ENCODE measurements at places on chromosomes 2 and 18.

DNA sequence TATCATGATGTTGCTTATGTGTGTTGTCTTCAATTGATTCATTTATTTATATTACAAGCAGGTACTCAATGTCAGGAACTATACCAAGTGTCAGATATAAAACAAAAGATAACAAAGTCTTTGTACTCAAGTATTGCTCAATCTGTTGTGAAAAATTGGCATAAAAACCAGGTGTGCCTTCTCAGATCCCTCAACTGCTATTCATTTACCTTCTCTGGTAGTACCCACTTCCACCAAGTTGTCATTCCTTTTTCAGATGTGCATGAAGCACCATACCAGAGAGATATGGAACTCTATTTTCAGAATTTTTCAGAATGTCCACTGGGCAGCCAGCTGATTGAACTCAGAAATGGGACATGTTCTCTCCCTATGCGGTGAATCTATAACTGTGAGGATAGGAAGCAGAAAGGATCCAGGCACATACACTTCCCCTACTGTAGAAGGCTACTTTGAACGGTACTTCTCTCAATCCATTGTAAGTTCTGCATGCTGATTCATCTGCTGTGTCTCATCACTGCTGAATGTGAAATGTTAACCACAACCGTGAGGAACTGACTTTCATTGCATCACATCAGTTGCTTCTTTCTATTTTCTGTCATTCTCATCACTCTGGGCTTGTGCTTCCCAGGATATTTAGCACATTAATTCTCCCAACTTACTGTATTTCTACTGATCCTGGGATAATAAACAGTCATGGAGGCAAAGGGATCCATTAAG, 1621.3 kb downstream of the SUCLG1 start:
- DNase-seq, result peak; percentile 78

GRCh38 chr2:193103064-193103463, 908.3 kb upstream of the TMEFF2 start:
- DNase-seq, result no peak

DNA sequence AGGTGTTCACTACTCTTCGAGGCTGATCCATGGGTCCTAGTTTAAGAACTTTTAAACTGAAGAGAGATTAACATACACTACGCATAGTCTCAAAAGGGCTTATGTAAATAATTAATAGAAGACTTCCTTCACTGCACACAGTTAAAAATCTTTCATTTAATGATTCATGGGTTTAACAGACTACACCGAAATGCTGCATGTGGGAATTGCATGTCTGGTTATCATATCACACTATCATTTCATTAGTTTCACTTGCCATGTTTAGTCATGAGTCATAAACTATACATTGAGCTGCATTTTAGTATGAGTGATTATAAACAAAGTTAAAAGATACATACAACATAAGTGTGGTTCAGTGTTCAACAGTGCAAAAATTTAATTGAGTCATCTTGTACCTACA, 31.2 kb downstream of the GLS start:
- no peak for DNase-seq

DNA sequence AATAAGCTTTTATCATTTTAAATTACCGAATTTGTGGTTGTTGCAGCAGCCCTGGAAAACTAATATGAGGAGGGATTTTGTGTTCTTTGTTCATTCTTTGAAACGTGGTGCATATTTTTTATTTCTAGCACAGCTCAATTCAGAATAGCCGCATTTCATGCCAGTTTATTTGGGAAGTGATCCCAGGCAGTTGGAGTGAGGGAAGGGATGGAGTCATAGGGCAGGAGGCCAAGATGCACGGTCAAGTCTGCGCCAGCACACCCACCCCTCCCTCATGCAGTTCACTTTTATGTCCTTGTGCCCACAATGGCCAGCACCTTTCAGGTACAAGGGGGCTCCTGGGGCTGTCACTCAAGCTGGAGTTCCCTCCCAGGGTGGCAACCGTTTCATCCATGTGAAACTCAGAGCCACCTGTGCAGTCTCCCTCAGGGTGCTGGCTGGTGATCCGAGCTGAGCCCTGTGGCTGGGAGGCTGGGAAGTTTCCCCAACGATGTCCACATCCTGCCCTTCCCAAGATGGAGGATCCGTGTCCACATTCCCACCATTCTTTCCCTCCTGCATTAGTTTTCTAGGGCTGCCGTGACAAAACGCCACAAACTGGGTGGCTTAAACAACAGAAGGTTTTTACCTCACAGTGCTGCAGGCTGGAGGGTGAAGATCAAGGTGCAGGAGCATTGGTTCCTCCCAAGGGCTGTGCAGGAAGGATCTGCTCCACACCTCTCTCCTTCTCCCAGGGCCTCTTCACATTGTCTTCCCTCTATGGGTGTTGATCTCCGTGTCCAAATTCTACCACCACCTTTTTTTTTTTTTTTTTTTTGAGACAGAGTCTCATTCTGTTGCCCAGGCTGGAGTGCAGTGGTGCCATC, 68.5 kb upstream of the ITGA6 start:
- no peak for DNase-seq

DNA sequence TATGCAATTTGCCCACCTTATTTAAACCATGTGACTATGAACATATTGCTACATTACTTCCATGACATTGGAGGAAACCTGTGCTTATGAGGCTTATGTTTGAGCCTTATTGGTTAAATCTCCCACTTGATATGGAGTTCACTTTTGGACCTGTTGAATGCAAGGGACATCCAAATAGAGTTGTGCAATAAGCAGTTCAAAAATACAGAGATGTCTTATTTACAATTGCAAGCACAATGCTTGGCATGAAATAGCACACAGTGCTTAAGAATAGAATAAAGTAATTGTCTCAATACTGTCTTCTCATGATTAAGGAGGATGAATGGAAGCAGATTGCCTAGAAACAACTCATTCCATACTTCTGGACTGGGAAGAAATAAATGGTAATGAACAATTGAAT, 793.5 kb downstream of the METTL4 start:
- no peak for DNase-seq

DNA sequence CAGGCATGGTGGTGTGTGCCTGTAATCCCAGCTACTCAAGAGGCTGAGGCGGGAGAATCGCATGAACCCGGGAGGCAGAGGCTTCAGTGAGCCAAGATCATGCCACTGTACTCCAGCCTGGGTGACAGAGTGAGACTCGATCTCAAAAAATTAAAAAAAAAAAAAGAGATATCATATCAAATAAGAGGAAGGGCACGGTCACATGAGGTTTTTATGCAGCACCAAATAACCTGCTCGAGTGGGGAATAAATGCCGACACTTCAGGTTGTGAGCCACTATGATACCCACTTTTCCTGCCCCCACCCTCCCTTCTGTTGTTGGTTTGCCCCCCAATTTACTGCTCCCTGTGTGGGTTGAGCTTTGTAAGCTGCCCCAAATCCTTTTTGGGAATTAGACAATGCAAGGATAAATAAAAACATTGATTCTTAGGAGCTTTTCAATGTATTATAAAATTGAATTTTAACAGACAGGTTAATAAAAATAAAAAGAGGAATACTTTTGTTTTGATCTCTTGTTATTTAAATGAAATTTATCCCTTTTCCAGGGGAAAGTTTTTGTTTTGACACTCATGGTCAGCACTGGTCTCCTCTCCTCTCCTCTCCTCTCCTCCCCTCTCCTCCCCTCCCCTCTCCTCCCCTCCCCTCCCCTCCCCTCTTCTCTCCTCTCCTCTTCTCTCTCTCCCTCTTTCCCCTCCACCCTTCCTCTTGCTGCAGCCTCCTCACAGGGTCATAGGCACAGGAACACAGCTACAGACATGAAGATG, 29.2 kb downstream of the CD8B start:
- no peak for DNase-seq

DNA sequence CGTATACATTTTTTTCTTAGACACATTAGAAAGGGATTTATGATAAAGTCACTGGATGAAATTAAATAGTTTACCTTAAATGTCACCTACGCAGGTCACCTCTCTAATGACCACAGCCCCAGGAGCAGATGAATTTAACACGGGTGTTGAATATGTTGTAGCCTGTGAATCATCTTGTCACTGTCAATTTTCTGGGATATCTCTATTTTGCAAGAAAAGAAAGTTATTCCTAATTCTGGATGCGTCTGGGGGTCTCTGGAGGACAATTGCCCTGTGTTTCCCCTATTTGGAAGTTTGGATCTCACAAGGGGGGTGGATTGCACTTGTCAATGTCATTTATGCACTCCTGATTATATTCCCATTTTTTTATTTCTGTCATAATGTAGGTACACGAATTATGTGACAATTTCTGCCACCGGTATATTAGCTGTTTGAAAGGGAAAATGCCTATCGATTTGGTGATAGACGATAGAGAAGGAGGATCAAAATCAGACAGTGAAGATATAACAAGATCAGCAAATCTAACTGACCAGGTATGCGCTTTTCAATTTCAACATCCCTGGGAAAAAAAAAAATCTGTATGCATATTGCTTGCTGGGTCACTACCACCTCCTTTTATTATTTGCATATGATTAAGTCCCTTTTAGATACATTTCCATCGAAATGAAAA, 7.7 kb downstream of the MEIS1 start:
- no peak for DNase-seq

GRCh38 chr2:118309946-118310680, 221.8 kb downstream of the INSIG2 start:
- DNase-seq, result no peak

GRCh38 chr2:8533923-8534322, 147.9 kb upstream of the ID2 start:
- DNase-seq, result no peak

- DNase-seq, result no peak
These were observed 293.6 kb upstream of the THUMPD2 start for GRCh38 chr2:40072442-40073232.

- no peak for DNase-seq
These were observed 547.5 kb upstream of the NRXN1 start for GRCh38 chr2:51579412-51579811.

- DNase-seq, result peak; percentile 38
These were observed 216.9 kb upstream of the VWC2L start for GRCh38 chr2:214193943-214194342.

GRCh38 chr2:169741-170140, 94.1 kb downstream of the SH3YL1 start:
- no peak for DNase-seq

- DNase-seq, result no peak
These were observed 603.6 kb upstream of the RAB6C start for GRCh38 chr2:129375632-129376425.

DNA sequence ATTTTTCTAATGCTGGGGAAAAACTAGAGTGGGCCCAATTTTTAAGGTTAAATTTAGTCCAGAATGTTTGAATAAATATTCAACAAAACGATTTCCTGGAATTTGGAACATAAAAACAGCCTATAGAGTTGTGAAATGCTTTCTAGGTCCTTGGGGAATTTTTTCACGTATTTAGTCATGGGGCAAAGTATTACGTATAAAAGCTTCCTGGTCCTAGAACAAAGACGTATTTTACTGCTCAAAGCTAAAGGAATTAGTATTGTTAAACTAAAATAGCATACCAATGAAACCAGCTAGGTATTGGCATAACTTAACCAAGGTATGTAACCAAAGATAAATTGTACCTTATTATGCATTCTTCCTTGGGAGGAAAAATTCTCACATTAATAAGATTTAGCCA, 1.6 kb downstream of the SESTD1 start:
- DNase-seq, result no peak

- DNase-seq, result no peak
These were observed 103.2 kb upstream of the MMADHC start for GRCh38 chr2:149690825-149691224.

- DNase-seq, result no peak
These were observed 616.1 kb downstream of the IRS1 start for GRCh38 chr2:226183550-226183949.

DNA sequence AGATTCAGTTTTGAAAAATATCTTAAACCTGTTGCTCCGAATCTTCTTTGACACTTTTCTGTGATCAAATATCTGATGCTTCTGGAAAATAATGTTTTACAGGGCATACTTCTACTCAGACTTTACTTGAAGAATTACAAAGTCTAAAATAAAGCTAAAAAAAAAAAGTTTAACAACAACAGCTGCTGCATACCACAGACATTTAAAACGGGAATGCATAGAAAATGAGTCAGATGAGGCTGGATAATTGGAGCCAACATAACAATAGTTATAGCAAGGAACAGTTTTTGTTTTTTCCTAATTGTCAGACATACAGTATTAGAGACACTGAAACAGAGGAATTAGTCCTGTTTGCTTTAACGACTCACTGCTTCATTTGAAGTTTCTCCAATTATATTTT, 1090.2 kb downstream of the SUCLG1 start:
- DNase-seq, result no peak

- no peak for DNase-seq
These were observed 1635.9 kb upstream of the LRRTM1 start for GRCh38 chr2:81940266-81940955.

DNA sequence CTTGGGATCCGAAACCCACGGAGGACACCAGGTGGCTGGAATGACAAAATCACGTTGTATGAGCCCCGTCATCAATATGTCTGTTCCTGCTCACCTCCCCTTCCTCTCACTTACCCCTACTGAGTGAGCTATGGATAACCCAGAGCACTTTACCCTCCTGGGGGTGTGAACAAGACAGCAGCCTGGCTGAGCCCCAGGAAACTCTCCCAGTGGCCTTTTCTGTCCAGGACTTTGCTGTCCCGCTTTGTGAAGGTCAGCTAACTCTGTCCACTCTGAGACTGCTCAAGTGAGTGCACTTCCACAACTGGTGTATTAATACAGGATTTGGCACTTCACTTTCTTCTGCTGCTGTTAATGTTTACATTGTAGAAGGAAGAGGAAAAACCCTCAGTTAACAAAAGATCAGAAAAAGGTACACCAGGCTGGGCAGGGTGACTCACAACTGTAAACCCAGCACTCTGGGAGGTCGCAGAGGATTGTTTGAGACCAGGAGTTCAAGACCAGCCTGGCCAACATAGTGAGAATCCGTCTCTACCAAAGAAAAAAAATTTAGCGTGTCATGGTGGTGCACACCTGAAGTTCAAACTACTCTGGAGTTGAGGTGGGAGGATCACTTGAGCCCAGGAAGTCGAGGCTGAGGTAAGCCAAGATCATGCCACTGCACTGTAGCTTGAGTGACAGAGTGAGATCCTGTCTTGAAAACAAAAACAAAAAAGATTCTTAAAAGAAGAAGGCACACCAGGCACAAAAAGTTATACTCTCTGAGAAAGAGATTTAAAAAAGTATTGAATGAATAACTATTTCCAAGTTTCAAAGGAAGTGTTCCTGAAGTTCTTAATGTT, 90.3 kb downstream of the CLHC1 start:
- no peak for DNase-seq

DNA sequence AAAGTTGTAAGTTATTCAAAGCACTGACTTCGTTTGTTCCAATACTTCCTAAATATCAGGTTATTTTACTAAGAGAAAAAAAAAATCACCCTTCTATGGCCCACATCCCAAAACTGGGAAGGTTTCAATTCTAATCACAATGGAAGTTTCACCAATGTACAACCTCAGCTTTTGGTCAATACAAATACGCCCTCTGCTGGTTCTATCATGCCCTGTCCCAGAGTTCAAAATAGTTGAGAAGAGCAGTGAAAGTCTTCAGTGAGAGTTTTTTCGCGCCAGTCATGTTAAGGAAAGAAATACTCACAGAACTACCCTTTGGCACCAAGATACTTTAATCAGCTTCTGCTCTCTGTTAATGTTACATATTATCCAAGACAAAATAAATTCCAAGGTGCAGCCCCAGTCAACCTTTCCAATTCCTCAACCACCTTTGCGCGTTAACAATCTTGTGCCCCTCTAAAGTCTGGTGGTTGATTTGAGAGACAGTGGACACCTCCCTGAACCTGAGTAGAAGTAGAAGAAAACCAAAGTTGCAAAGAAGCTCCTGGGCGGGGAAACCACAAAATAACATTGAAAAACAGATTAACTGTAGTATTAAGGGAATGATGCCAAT, 59.9 kb downstream of the SUMO1 start:
- DNase-seq, result no peak

- no peak for DNase-seq
These were observed 115.8 kb downstream of the POLE4 start for GRCh38 chr2:75074228-75074627.

Measured in non-pigmented ciliary epithelial cell (primary cell).